ENCODE measurements at places on chromosomes 6 and 20.

DNA sequence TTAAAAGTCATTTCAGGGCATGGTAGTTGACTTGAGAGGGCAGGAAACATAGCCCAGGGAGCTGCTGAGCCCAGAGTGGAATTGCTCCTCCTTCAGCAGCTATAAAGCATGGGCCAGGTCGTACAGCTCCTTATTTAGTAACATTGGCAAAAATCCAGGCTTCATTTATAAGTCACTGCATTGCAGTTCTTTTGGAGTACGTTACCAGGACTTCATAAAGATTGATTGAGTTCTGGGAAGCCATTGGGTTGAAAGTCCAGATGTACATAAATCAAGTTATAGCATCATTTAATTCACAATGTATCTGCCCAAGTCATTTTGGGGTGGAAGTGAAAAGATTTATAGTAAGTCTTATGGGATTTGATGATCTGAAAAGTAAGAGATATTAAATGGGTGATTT is 53.0 kb upstream of the ANKEF1 start:
- no peak for DNase-seq

DNA sequence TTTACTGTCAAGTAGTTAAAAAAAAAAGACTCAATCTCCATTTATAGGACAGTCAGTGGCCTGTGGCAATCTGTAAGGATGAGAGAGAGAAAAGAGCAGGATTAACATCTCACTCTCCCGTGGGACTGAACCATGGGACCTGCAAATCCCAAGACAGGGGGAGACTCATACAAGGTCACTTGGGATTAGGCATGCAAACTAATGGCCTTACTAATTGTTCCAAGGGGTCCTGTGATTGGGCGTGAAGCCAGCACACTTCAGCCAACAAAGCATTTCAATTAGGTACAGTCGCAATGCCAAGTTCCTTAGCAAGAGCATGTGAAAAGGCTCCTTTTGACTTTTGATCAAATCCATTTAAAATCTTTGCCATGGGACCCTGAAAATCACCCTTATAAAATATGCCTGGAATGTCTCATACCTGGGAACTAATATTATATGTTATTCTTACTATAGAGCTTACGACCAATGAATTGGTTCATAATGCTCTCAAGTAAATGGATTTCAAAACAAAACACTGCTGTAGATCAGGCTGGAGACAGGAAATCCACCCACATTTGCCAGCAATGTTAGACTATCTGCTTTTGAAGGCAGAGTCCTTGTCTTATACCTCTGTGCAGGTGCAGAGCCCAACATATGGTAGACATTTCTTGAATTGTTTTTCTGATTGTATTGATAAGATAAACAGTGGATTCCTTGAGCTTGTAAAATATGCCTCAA is 412.5 kb downstream of the GJA1 start:
- no peak for DNase-seq

- DNase-seq = no peak
Measured at GRCh38 chr6:154123155-154123956, 84.3 kb downstream of the OPRM1 start.

- peak; percentile 34 for DNase-seq
Measured at GRCh38 chr20:57633945-57634491, 13.8 kb upstream of the ZBP1 start.

GRCh38 chr20:7333841-7334240 is 566.4 kb downstream of the BMP2 start:
- no peak for DNase-seq

- no peak for DNase-seq
Measured at GRCh38 chr20:16290358-16290757, 282.9 kb downstream of the KIF16B start.

- DNase-seq = no peak
Measured at GRCh38 chr20:39263076-39263475, 300.9 kb downstream of the DHX35 start.

- no peak for DNase-seq
Measured at GRCh38 chr6:92538275-92538674, 881.1 kb downstream of the EPHA7 start.

- no peak for DNase-seq
Measured at GRCh38 chr6:159826968-159827647, 27.0 kb downstream of the PNLDC1 start.

DNA sequence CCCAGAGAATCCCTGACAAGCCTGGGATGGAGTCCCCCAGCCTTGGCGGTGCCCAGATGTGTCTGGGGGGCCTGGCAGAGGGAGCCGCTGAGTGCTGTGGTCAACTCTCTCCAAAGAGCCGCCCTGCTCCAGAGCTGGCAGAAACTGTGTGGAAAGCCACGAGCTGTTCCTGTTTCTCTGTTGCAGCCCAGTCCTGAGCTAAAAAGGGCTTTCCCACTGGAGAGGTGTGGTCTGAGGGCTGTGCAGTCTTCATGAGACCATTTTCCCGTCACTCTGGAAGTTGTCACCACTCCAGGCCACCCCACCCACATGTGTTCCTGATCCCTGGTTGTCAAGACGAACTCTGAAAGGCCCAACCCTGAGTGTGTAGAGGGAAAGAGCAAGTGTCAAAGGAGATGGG is 99.7 kb upstream of the KCNK16 start:
- no peak for DNase-seq

DNA sequence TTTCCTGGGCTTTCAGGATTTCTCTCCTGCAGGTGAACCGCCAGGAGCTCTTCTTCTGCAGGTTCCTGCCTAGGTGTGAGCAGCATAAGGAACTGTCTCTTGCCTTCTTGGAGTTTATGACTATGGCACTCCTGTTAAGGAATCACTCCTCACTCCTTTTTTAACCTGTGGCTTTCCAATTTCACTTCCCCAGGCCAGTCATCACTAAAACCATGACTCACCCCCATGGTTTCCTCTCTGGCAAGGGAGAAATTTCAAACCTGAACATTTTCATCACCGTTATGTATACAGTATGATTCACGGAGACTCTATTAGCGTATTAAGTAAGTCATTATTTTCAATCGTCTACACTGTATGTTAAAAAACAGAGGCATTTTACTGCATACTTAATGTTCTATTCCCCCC is 78.2 kb upstream of the ARID1B start:
- DNase-seq = no peak

DNA sequence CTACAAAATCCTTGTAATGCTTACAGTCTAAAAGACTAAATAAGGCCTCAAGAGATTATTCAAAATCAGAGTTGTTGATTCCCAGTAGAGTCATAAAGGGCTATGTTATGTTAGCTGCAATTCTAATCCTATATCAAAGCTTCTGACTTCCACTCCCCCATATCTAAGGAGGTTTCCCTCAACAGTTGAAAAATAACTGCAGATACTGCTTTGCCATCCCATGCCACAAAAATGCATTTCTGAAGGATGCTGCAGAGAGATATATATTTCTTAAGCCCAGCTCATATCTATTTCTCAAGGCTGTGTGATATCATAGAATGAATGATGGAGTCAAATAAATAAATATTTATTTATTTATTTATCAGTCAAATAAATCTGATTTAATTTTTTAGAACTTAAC is 332.3 kb downstream of the LAMA2 start:
- DNase-seq = no peak

GRCh38 chr6:102485480-102485879 is 1092.0 kb downstream of the GRIK2 start:
- no peak for DNase-seq

- no peak for DNase-seq
Measured at GRCh38 chr20:35652641-35653429, 11.9 kb downstream of the CPNE1 start.

- peak; percentile 66 for DNase-seq
Measured at GRCh38 chr6:27894839-27895762, 17.1 kb downstream of the OR2B2 start.

DNA sequence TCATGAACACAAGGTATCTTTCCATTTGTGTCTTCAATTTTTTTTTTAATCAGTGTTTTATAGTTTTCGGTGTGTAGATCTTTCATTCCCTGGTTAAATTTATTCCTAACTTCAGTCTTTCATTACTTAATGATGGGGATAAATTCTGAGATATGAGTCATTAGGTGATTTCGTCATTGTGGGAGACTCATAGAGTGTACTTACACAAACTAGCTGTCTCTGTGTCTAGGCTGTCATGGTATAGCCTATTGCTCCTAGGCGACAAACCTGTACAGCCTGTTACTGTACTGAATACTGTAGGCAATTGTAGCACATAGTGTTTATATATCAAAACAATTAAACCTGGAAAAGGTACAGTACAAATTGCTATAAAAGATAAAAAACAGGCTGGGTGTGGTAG is 42.1 kb downstream of the SMAP1 start:
- no peak for DNase-seq

DNA sequence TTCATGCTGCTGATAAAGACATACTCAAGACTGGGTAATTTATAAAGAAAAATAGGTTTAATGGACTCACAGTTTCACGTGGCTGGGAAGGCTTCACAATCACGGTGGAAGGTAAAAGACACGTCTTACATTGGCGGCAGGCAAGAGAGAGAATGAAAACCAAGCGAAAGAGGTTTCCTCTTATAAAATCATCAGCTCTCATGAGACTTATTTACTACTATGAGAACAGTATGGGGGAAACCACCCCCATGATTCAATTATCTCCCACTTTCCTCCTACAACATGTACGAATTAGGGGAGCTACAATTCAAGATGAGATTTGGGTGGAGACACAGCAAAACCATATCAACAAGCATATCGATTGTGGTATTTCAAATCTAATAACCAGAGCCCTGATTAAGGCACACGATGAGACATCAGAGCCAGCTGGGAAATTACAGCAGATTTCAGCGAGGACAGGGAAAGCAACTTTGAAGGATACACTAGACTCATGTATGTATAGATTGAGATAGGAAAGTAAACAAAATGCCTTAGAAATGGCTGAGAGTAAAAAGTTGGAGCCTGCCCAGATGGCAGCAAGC is 129.8 kb upstream of the GJE1 start:
- no peak for DNase-seq

DNA sequence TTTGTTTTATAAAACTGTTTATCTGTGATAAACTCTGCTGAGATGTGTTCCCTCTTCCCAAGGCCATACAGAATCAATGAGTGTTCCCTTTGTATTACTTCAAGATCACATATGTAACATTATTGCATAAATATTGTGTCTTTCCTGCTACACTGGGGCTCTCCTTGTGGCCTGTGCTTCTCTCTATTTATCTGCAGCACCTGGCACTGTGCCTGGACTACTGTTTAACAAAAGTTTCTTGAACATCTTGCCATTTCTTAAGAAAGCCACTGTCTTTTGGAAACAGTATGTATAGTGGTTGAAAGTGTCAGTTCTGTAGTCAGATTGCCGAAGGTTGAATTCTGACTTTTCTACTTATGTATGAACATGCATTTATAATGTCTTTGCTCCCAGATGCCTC is 169.0 kb upstream of the SCGN start:
- no peak for DNase-seq

GRCh38 chr6:123587838-123588545 is 48.8 kb downstream of the TRDN start:
- no peak for DNase-seq

GRCh38 chr20:51532577-51533191 is 9.8 kb downstream of the NFATC2 start:
- DNase-seq = no peak

DNA sequence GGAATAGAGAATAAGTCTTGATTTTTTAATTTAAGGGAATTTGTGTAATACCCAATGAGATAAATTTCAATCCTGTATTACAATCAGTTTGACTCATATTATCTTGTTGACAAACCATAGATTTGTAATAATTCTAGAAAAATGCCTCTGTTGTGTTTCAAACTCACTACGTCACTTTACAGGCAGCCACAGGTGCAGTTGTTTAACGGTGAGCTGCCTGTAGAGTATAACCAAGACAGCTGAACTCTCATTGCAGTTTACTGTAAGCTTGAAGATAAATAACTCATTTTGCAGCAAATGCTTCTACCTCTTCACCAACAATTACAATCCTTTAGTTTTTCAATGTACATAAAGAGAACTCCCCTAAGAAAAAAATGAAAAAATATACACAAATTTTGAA is 114.3 kb downstream of the PRKN start:
- DNase-seq = no peak

GRCh38 chr20:44111712-44112335 is 75.2 kb downstream of the JPH2 start:
- no peak for DNase-seq

DNA sequence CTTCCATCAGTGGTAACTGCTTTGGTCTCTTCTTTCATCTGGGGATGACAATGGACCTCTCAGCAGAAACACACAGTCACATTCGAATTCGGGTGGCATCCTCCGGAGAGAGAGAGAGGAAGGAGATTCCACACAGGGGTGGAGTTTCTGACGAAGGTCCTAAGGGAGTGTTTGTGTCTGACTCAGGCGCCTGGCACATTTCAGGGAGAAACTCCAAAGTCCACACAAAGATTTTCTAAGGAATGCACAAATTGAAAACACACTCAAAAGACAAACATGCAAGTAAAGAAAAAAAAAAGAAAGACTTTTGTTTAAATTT is 6.1 kb downstream of the EDN1 start:
- no peak for DNase-seq
